ENCODE measurements at places on chromosomes 16 and 17.

GRCh38 chr16:50699326-50700159 lies 6.1 kb downstream of the NOD2 start:
- no peak for DNase-seq

- no peak for DNase-seq
Measured at GRCh38 chr17:1123393-1123831, 56.4 kb downstream of the ABR start.

DNA sequence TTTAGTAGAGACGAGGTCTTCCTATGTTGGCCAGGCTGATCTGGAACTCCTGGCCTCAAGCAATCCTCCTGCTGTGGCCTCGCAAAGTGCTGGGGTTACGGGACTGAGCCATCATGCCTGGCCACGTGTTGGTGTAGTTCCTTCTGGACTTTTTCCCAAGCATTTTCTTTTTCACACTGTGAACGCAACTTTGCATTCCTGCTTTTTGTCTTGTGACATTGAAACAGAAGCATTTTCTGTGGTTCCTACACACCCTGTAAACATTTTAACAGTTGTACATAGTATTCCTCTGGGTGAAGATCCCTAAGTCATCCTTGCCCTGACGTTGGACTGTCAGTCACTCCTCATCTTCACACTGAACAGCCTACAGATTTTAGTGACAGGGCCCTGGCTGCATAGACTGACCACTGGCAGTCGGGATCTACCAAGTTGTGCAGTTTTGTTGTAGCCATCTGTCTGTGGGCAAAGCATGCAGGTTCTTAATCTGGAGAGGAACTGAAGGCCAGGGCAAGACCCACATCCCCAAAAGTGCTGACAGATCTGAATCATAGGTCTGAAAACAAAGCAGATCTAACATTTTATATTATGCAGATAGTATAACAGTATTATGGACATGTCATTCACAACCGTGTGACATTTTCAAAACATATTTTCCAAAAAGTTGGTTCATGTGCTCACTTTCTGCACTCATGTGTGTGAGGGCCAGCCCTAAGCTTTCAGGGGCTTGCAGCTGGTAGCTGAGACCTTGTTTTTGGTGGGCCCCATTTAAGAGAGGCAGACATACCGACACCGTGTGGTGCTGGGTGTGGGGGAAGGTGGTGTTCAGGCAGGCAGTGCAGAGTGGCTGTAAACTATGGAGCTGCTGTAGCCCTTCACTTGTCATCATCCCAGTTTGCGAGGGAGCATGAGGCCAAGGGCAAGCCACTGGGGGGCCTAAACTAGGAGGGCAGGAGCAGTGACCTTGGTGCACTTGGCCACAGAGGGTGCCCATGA lies 59.9 kb downstream of the EPN2 start:
- no peak for DNase-seq

GRCh38 chr16:28981517-28981916 lies 3.3 kb upstream of the LAT start:
- no peak for DNase-seq

- DNase-seq, result no peak
Measured at GRCh38 chr17:16932156-16932555, 39.8 kb downstream of the TNFRSF13B start.

DNA sequence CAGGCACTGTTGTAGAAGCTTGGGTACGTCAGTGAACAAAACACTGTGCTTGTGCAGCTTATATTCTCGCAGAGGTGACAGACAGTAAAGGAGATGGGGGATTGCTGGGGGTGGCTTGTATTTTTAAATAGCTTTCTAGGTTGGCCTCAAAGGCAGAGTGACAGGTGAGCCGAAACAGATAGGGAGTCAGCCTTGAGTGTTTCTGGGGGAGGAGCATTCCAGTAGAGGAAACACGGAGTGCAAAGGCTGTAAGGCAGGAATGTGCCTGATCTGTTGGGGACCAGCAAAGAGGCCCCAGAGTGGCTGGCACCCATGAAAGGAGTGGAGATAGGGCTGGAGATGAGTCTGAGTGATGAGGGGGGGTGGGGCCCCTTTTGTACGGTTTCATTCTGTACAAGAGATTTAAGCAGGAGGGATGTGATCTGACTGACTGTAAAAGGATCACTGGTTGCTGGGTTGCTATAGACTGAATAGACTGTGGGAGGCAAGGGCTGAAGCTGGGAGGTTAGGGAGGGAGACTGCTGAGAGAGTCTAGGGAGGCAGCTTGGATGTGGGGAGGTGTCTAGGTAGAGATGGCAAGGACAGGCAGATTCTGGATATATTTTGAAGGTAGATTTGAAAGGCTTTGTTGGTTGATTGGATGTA lies 15.2 kb downstream of the NUP93 start:
- DNase-seq, result no peak

DNA sequence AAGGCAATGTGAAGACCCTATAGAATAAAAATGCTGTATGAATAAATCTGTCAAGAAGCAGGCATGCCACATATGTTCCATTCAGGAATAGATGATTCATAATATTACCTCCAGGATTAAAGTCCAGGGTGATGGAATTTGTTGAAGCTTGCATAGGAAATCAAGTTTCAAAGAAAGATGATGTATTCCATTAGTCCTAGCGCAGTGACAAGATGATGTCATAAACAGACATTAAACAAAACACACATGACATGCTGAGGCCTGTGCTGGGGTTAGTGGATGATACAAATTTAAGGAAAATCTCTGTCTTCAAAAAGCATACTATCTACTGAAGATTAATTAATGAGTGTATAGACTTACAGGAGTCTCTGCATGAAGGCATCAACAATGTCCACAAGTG lies 1025.2 kb downstream of the CDH11 start:
- DNase-seq, result no peak

DNA sequence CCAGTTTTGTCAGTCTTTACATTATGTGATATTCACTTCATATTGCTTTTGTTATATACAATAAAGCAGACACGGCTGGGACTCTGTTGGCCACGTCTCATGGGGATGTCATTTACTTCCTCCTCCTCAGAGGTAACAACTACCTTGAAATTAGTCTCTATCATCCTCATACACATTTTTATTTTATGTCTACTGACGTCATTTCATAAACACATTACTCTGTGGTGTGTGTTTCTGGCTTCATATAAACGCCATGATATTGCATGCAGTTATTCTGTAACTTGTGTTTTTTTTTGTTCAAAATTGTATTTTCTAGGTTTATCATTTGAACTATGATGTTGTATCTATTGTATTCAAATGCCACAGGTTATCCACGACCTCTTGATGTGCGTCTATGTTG lies 13.4 kb upstream of the IRF8 start:
- no peak for DNase-seq

GRCh38 chr17:71809537-71809936 lies 311.3 kb upstream of the SOX9 start:
- DNase-seq, result no peak

- no peak for DNase-seq
Measured at GRCh38 chr17:73226556-73227172, 33.8 kb downstream of the COG1 start.
